ENCODE measurements at places on chromosomes 5 and 9.

GRCh38 chr5:68251804-68252522, 36.4 kb downstream of the PIK3R1 start:
- no peak for DNase-seq

DNA sequence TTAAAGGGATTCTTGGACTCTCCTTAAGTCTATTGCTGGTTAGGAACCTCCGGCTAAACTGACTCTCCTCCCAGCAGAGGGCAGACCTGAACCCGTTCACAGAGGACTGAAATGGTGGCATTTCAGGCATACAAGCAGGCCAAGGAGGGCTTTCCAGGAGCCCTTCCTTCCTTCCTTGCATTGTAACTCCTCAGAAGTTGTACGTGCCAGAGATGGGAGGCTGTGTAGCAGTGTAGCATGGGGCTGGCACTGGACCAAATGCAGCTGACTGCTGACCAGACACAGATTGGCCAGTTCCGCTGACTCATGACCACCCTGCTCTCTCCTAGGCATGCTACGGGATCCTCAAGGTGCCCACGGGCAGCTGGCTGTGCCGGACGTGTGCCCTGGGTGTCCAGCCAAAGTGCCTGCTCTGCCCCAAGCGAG, 36.4 kb downstream of the JADE2 start:
- no peak for DNase-seq

DNA sequence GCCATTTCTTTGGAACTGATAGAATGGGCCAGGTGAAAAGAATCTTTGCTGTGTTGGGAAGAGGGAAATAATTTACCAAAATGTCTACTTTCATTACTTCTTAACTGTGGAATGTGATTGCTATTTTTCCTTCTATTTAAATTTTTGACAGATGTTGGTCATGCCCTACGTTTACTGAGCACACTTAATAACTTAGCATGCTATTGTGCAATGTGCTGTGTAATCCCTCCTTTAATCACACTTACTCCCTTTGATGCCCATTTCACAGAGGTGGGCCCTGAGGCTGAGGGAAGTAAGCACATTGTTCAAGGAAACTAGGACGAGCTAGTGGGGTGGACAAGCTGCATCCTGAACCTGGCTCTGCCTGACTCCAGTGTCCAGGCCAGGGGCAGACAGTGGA, 47.8 kb upstream of the INSYN2B start:
- DNase-seq = no peak

DNA sequence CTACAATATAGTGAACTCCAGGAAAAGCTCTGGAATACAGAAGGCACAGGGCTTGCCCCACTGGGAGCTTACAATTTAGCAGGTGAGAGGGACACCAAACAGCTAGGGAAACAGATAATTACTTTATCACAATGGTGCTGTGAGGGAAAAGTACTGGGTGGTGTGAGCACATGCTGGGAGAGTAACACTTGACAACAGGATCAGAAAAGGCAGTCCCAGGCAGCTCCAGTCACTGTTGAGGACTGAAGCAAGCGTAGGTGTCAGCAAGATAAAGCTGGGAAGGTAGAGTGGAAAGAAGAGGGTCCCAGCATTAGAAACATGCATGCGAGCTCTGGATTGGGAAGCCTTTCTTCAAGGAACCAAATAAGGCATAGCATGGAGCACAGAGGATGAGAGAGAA, 296.0 kb downstream of the ATPSCKMT start:
- no peak for DNase-seq

Data from CD4-positive, alpha-beta memory T cell (primary cell).